Astrocyte of the spinal cord (primary cell): ENCODE measurements at places on chromosomes 13 and 19.

GRCh38 chr13:111005364-111005763, 90.5 kb upstream of the ANKRD10 start:
- peak; percentile 73 for DNase-seq

DNA sequence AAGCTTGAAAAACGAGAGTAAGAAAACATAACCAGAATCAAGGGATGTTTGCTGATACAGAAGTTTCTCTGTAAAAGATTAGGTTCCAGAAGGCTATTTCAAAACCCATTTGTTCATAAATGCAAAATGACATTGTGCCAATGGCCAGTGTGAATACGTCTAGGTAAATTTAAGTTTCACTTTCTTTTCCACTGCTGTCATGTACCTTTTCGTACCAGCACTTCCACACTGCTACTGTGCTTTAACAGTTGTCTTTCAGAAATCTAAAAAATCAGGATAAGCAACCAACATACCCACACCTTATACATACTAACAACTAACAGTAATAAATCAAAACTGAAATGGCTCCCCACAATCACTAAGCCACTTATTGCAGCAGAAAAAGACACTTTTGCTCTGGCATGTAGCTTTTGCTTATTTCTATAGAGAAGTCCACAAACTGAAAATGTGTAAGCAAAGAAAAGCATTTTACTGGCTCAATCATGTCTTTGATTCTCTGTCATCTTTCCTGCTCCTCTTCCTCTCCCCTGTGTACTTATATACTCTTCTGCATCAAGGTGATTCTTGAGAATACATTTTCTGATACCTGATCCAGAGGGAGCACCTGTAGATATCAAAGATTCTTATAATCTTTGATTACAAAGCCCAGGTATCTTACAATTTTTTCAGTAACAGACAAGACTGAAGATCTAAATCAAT, 34.3 kb downstream of the ELF1 start:
- DNase-seq: no peak

- no peak for DNase-seq
Measured at GRCh38 chr19:5651361-5651760, 28.5 kb downstream of the SAFB start.

- peak; percentile 80 for DNase-seq
Measured at GRCh38 chr13:30340331-30341250, 33.2 kb upstream of the KATNAL1 start.

DNA sequence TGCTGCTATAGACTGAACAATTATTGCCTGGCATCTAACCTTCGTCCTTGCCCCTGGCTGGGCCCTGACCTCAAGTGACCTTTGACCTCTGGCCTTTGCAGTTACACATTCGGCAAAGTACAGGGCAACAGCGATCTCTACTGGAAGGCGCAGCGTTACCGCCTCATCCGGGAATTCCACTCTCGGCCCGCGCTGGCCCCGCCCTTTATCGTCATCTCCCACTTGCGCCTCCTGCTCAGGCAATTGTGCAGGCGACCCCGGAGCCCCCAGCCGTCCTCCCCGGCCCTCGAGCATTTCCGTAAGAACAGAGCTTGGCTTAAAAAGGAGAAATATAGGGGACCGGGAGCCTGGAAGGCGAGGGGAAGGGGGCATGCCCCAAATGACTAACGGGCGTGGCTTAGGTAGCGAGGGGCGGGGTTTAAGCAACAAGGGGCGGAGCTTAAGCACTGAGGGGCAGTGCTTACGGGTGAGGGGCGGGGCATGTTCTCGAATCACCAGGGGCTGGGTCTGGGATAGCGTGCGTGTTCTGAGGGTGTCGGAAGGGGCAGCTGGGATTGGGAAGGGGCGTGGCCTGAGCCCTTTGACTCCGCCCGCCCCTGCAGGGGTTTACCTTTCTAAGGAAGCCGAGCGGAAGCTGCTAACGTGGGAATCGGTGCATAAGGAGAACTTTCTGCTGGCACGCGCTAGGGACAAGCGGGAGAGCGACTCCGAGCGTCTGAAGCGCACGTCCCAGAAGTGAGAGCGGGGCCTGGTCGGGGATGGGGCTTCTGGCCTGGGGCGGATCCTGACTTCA, 52.7 kb downstream of the TRPM4 start:
- DNase-seq: peak; percentile 30

DNA sequence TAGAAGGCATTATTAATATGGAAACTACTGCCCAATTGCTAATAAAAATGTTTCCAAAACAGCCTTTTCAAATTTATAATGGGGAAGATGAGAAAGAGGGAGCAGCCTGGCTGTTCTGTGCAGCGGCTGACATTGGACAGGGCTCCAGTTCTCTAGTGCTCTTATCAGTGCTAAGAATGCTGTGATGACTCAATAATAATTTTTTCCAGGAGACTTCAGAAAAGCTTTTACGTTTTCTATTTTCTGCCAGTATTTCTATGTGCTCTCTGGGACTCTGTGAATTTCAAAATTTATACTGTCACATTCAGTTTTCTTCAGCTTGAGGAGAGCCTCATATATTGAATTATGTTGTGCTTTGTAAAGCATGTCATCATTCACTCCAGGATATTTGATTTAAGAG, 209.6 kb downstream of the VWA8 start:
- peak; percentile 51 for DNase-seq

- no peak for DNase-seq
Measured at GRCh38 chr13:49421391-49421790, 22.5 kb downstream of the CAB39L start.

DNA sequence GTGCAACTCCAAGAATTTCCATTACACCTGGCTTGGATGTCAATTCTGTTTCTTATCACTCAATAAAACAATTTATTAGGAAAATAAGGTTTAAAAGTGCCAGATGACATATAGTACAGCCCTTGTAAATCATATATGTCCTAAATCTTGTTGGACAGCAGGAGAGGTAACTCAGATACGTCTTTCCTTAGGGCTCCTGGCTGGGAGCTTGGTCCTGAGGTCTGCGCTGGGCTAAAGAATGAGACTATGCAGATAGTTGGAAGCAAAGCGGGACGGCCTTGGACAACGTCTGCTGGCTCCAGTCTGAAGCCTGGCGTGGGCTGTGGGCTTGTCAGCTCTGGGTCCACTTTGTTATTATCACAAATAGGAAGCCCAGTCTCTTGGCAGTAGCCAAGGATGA, 377.0 kb downstream of the DLEU7 start:
- DNase-seq: no peak

DNA sequence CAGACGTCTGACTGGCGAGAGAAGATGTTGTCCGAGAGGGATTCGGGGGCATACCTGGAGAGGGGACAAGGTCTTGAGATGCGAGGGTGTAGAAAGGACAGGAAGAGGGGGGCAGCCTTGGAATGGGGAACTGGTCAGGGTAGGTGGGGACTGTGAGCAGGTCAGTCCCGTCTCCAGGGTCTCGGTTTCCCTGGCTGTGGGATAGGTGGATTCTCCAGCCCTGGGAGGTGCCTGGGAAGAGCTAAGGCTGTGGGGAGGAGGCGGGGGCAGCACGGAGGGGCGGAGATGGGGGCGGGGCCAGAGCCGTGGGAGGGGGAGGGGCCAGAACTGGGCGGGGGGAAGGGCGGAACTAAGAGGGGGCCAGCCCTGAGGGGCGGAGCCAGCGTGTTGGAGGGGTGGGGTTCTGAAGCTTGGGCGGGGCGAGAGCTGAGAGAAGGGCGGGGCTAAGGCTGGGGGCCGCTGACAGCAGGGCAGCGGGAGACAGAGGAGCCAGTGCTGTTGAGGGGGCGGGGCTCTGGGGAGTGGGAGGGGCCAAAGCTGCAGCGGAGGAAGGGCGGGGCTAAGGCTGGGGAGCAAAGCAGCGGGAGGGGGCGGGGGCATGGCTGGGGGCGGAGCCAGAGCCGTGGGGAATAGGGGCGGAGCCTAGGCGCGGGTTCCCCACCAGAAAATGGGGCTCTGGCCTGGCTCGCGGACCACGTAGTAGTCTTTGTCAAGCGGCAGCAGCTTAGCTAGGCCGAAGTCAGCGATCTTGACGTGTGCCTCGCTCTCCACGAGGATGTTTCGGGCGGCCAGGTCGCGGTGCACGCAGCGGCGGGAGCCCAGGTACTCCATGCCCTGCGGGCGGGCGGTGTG, 9.5 kb upstream of the INSL3 start:
- DNase-seq: peak; percentile 69

DNA sequence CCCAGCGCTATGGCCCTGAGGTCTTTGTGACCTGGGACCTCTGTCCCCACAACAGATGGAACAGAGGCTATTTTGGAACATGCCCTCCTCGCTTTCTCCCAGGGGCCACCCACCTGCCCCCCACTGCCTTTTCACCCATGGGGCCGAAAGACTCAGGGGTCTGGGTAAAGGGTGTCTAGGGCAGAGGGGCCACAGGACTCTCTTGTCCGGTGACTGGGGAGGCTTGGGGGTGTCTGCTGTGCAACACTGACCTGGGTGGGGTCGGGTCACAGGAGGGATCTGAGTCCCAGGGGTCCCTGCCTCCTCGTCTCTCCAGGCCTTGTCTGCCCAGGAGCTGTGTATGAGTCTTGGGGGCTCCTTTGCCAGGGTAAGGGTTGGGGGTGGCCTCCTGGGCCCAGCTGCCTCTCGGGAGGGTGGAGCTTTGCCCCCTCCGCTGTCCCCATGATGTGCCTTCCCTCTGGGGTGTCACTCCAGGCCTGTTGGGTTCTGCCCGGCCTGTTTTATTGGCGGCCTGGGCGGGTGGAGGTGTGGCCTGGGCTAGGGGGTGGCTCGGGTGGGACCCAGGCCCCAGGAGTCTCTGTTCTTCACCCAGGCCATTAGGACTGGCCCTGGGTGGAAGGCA, 2.1 kb downstream of the ARID3A start:
- DNase-seq: no peak

DNA sequence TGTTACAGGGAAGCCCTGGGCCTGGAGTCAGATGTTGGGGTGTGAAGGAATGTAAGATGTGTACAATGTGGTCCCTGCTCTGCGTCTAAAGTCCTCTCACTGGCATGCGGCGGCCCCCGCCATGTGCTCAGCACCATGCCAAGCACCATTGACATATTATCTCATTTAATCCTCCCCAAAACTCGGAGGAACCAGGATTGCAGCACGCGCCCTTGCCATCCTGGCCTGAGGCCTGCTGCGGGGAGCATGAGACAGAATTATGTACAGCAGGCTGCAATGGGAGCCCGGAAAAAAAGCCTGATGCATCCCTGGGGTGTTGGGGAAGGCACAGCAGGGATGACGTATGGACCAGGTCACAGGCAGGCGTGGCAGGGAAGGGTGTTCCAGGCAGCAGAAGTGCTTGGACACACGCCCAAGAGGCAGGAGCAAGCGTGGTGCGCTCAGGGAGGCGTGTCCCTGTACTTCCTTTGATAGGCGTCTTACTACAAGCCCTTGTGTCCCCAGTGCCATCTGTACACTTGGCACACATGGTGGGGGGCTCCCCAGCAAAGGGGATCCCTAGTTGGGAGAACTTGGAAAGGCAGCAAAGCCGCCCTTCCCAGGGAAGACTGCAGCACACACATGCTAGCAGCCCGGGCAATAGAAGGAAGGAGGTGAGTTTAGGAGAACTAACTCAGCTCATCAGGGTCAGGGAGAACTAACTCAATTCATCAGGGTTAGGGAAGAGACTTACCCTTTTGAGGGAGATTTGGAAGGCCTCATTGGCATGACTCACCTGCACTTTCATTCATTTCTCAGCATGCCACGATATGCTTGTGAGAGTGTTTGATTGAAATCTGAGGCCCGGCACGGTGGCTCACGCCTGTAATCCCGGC, 3.4 kb downstream of the EVI5L start:
- peak; percentile 27 for DNase-seq

GRCh38 chr19:3225169-3225485, 666 bp downstream of the CELF5 start:
- no peak for DNase-seq

DNA sequence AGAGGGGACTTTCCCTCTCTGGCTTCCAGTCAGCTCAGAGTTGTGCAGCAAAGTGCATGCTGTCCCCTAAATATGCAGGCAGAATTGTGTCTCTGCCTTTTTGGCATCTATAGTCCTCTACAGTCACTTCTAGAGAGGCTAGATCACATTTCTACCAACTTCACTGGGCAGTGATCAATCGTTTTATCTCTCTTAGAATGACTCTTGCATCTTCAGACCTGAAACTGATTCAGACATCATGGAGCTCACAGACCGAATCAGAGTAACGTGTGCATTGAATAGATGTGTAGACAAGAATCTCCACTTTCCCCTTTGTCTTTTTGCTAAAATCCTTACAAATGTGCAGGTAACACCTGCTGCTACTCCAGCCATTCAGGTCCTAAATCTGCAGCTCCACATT, 6.2 kb downstream of the ZNF253 start:
- no peak for DNase-seq

GRCh38 chr19:2912306-2912705, 11.6 kb downstream of the ZNF57 start:
- no peak for DNase-seq

DNA sequence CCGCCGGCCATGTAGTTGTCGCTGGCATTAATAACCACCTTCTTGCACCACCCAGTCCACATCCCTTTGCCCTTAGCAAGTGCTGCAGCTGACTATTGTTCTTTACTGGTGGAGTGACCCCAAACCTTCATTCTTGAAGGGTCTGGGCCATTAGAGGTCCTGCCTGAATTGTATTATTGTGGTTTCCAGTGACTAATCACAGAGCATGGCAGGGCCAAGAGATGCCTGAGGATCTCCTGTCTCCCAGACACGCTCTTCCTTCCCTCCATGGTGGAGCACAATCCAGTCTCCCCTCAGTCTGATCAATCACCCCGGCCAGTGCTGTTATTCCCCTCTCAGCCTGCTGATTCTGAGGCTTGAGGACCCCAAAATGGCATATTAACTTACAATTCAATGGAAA, 39.0 kb downstream of the C1QTNF9 start:
- DNase-seq: no peak

GRCh38 chr13:31767175-31767900, 28.0 kb downstream of the RXFP2 start:
- peak; percentile 83 for DNase-seq

DNA sequence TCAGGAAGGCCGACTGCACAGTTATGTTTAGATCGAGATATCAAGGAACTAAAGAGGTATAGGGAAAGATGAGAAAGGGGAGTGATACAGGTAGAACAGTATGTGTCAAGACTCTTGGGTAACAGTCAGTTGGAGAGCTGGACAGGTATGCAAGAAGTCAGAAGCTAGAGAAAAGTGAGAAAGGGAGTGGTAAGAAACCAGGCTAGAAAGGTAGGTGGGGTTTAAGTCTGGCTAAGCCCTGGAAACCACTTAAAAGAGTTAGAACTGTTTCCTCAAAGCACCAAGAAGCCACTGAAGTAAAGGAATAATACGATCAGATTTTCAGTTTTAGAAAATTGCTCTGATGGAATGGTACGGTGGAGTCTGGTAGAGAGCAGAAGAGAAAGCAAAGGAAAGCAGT, 196.4 kb downstream of the VWA8 start:
- no peak for DNase-seq

GRCh38 chr19:37309834-37310575, 60.9 kb upstream of the ZNF527 start:
- DNase-seq: no peak
